Fibroblast of the conjunctiva (primary cell): ENCODE measurements at places on chromosomes 13 and 19.

GRCh38 chr13:22893204-22893603, 287.6 kb upstream of the SGCG start:
- DNase-seq: no peak

GRCh38 chr13:48320891-48321510, 17.4 kb downstream of the RB1 start:
- no peak for DNase-seq

DNA sequence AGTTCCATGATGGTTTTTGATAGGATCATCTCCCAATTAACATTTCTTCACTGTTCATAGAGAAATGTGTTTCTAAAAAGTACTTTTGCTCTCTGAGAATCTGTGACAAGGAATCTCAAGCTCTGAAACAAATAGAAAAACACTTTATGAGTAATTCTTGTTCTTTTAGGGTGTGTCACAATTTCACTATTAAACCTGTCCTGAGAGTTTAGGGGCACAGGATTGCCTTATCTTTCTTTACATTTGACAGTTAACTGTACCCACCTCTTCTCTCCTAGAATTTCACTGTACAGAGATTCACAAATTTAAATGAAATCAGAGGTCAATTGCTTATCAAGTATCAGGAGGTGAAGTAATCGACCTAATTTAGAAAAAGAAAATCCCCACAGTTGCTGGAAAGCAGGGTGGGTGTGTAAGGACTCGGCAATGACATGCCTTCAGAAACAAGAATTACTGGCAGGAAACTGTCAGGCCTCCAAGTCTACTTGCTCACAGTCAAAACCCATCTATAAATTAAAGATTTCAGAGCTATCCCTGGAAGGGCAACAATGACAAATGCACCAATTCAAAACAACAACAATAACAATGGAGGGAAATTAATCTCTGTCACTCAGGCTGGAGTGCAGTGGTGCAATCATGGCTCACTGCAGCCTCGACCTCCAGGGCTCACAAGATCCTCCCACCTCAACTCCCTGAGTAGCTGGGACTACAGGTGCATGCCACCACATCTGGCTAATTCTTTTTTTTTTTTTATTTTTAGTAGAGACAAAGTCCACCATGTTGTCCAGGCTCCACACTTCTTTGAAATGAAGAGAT, 250.2 kb downstream of the ABCC4 start:
- no peak for DNase-seq

- no peak for DNase-seq
Observed at GRCh38 chr13:114299604-114300305, 14.5 kb upstream of the CHAMP1 start.

DNA sequence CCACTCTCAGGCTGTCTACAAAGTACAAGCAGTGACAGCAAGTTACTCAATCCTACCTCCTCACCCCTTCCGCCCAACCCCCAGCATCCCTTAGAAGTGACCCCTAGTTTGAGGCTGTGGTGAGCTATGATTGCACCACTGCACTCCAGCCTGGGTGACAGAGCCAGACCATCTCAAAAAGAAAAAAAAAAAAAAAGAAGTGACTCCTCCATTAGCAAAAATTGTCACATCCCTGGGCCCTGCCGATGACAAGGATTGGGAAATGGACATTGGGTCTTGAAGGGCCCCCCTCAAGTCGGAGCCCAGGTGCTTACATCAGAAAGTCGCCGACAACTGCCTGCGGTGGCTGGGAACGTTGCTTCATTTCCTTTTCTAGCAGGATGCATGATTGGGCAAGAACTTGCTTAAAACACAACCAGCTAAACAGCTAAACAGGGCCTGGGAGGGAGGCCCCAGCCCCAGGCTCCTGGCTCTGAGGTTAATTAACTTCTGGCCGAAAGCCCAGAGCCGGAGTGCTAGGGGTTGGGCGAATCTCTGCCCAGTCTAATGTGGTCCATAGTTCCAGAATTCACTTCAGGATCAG, 15.3 kb downstream of the RAB3D start:
- DNase-seq: peak; percentile 90

DNA sequence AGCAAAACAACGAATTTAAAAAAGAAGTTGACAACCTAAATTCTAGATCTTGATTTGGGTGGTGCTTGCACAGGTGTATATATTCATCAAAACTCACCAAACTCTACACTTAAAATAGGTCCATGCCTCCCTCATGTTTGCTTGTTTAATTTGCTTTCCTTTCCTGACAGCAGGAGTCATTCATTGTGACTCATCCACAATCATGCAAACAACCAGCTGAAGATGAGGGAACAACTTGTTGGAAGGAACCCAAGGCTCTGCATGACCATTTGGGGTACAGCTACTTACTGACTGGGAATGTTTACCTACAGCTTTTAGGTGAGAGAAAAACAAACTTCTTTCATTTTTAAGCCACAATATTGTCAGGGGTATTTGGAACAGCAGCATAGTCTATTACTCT, 96.6 kb downstream of the RXFP2 start:
- DNase-seq: no peak

- DNase-seq: no peak
Observed at GRCh38 chr19:13881251-13881691, 4.3 kb downstream of the NANOS3 start.

DNA sequence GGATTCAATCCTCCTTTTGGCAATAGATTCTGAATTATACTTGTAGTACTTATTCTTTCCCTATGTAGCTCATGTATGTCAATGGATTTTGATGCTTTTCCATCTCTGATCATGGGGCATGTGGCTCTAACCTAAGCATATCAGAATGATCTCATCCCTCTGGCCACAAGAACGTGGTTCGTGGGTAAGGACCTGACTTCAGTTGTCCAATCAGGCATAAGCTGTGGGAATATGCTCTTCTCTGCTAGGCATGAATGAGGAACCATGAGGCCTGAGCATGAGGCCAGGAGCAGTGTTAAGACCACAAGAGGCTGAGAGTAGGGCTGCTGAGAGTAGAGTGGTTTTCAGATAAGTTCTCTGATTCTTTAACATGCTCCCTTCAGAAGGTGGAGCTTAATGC, 292.4 kb upstream of the TSHZ3 start:
- DNase-seq: no peak

- DNase-seq: peak; percentile 57
Observed at GRCh38 chr13:49436890-49437289, 7.0 kb downstream of the CAB39L start.

DNA sequence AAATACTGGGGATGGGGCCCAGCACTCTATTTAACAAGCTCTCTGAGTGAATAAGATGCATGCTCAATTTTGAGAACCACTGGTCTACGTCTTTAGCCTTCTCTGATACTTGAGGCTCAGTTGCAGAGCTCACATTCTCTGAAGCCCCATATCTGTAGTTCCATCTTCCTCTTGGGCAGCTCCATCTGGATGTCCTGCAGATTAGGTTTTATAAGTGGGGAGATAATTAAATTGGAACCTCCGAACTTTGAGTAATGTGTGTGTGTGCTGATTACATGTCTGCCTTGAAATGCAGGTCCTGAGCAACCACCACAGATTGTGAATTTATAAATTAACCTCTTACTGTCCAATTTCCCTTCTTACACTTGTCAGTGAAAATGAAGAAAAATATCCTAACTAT, 7.2 kb upstream of the RASL11A start:
- no peak for DNase-seq

DNA sequence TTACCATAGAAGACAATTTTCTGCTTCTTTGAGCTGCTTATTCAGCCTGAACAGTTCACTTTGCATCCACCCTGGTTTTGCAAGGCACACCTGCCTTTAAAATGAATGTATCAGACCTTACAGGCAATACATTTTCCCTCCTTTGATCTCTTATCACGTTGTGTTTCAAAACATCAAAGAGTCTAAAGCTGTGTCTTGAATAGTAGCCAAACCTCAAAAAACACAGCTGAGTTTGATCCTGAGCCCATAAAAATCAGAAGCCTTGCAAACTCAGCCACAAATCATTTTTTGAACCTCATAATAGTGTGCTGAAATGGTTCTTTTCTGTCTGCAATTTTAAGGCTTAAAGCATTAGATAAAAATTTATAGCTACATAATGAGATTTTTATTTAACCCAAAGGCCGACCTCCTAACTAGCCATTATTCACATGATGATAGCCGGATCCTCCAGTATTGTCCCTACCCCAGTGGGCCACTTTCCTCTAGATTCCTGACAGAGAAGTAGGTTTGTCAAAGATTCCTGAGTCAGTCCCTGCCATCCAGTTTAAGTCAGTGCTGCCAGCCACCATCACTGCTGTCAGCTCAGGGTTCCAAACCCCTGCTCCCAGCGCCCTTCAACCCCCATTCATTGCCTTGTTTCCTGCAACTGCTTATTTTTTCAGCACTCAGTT, 71.8 kb downstream of the CAB39L start:
- DNase-seq: no peak

- no peak for DNase-seq
Observed at GRCh38 chr19:38319421-38320258, at the start of gene KCNK6. Gene KCNK6 (plus strand): TSS chr19:38319845. CDS start chr19:38319951, 106 bp downstream.

GRCh38 chr13:46062185-46062584, 9.6 kb upstream of the ZC3H13 start:
- DNase-seq: no peak

DNA sequence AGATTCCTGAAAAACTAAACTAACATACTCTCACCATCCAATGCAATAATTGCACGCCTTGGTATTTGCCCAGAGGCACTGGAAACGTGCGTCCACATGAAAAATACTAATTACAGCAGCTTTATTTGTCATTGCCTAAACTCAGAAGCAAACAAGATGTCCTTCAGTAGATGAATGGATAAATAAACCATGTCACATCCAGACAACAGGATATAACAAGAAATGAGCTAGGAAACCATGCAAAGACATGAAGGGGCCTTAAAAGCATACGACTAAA, 25.0 kb downstream of the ELL start:
- DNase-seq: no peak

- DNase-seq: no peak
Observed at GRCh38 chr13:99977334-99977911, 4.2 kb upstream of the ZIC2 start.

DNA sequence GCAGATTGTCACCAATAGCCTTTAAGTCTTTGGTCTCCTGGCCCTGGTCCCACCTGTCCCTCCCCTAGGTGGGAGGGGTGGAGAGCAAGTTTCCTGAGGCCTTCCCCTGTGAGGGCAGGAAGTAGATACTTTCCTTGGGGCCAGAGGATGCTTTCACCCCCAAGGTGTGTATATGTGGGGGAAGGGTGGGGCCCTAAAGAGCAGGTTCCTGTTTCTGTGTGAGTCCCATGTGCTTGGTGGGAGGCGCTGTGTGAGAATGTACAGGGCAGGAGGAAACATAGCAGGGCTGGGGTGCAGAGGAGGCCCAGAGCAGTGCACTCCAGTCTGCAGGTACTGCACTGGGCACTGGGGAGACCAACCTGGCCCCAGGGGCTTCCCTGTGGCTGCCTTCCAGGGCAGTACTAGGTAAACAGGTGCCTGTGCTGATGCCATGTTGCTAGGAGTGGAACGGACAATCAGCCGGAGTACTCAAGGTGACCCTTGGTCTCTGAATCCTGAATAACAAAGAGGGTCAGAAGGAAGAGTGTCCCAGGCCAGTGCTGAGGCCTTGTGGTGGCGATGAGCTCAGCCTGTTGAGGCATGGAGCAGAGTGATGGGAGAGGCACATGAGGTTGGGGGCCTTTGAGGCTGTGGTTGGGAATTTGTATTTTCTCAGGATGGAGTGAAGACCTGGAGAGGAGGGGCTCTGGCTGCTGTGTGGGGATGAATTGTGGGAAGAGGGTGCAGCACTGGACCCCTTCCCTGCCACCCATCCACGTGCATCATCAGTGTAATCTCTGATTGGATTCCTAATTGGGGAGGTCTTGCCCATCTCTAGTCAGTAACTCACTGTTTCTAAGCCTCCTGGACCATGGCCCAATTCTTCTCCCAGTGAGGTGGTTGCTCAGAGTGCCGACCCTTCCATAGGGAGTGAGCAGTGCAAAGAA, 5.1 kb downstream of the EGLN2 start:
- no peak for DNase-seq

DNA sequence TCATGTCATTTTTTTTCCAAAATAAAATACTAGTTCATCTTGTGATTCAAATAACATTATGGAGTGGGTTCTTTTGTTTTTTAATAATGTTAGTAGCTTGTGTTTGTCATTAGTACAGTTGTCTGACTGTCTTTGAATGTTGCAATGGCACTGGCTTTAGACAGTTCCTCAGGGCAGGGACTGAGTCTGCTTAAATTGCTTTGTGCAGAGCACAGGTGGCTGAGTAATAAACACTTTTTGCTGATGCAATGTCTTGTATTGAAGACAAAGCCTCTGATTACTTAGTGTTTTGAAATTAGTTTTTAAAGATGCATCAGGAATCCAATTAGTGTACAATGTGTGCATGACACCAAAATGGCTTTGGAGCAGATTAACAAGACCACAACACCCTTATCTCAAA, 88.7 kb upstream of the PCDH9 start:
- no peak for DNase-seq

GRCh38 chr19:6062274-6062673, 48.0 kb downstream of the RFX2 start:
- DNase-seq: no peak

DNA sequence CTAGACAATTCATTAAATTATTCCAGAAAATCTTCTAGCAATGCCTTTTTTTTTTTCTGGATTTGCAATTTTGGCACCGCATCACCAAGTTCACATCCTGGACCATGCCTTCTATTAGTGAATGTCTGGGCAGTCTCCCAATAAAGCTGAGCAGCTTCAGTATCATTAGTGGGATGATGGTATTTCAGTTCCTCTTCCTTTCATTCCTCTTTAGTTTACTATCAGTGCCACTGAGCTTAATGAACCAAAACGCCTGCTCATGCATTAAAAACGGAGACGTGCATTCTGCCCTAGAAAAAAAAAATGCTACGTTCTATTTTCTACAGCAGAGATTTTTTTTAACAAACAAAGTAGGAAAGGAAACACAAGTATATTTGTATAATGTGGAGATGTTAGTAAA, 343.0 kb downstream of the PCDH9 start:
- DNase-seq: peak; percentile 13

- DNase-seq: no peak
Observed at GRCh38 chr13:51681037-51681678, 96.9 kb downstream of the WDFY2 start.

- DNase-seq: no peak
Observed at GRCh38 chr13:98187155-98187964, 10.3 kb upstream of the RNF113B start.

DNA sequence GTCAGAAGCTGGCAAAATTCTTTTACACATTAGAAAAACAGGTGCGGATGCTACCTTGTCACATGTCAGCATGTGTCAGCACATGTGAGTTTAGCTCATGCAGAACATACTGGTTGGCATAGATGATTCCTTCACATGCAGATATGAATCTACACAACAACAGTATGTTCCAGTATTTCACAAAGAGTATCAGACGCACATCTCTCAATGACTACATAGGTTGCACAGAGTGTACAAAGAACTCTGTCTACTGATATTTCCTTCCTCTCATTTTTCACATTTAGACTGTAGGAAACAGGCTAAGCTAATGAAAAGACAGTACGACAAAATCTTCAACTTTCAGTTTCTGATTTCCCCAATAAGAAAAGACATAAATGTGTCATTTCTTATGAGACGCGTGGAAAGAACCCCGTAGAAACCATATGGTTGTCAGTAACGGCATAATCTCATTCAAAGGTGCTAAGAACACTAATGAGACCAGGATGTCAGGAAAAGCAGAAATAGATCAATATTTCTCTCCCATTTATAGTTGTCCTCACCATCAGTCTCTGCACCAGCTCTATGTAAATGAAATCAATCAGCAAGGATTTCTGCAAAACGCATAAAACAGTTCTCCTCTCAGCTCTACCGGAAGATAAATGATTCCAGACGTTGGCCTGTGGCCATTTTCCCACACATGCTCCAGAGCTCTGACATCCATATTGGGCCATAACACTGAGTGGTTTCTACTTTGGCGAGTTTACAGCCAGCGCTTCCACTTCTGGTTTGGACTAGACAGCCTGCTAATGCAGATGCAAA, 81.2 kb downstream of the STARD13 start:
- DNase-seq: peak; percentile 87
